ENCODE measurements at places on chromosomes 4 and X.

- DNase-seq = peak; percentile 88
These were observed 46.1 kb downstream of the TMEM150C start for GRCh38 chr4:82515705-82516104.

DNA sequence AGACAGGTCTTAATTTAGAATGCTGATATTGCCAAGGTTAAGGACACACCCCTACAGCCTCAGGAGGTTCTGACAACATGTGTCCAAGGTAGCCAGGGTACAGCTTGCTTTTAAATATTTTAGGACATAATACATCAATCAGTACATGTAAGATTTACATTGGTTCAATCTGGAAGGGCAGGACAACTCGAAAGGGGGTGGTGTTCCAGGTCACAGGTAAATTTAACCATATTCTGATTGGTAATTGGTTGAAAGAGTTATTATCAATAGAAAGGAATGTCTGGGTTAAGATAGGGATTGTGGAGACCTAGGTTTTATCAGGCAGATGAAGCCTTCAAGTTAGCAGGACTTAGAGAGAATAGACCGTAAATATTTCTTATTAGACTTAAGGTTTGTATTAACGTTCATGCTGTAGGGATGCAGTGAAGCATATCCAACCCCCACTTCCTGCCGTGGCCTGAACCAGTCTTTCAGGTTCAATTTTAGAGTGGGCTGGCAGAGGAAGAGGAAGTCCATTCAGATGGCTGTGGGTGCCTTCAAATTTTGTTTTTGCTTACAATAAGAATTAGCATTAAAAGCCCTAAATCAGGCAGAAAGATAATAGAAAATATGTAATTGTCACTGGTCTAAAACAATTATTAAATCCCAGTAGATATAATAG lies 136.5 kb upstream of the GALNTL6 start:
- DNase-seq = no peak

DNA sequence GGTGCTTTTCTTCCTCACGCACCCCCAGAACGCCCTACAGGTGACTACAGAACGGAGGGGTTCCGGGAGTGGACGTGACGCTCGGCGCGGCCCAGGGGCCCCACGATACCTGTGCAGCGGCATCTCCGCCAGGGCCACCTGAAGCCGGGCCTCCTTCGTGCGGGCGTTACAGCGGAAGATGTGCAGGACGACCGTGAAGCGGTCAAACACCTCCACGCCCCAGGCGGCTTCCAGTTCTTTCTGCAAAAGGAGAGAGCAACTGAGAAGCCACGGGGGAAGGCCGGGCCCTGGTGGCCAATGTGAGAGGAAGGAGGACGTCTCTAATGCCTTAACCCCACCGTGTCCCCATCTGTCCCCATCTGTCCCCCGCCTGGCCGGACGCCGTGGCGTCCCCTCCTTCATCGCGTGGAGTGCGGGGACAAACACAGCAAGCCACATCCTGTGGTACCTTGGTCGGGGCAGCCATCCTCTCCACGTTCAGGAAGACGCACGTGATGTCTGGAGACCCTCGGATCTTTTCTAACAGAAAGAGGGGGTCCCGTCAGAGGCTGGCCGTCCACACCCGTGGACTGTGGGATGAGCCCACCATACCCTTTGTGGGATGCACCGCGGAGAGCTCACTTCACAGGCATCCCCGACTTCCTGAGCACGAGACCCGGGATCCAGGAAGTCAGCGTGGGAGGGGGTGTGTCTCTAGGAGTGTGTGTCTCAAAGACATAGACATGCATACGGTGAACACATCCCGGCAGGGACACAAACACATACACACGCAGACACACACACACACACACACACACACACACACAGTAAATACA lies 3.6 kb downstream of the GTPBP6 start:
- DNase-seq = no peak

DNA sequence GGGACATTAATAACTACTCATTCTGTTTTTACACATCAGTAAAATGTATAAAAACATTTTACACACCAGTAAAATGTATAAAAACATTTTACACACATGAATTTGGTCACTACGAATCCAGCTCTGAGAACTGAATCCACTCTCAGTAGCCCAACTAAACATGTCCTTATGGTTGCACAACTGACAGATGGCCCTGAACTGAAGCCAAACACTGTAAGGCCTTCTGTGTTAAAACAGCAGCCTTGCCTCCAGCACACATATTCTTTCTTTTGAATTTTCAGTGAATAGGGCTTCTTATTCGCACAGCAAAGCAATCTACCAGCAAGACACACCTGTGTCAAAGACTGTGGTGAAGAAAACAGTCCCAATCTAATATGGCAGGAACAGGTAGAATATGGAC lies 169.9 kb upstream of the FMR1 start:
- no peak for DNase-seq

DNA sequence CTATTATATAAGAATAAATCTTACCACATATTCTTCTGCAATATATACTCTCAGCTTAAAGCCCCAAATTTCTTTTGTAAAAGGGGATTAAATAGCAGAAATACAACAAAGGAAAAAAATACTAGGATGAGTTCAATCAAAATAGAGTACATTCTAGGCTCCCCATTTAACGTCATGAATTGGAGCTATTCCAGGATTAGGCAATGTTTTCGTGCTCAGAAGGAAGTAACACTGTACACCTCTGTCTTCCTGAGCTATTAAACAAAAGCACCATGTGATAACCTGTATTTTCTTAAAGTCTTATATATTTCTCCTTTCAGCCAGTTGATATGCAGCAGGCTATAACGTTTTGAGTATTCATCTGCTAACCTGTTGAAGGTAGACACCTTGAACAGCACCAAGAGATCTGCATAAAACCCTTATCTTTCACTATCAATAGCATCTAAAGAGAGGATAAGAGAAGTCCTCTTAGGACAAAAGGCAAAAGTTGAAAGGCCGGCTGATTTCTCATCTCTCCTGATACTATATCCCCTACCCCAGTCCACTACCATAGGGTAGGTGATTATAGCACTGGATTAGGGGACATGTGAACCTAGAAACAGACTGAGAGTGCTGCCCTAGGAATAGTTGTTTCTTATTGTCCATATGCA lies 31.5 kb downstream of the TEC start:
- no peak for DNase-seq

DNA sequence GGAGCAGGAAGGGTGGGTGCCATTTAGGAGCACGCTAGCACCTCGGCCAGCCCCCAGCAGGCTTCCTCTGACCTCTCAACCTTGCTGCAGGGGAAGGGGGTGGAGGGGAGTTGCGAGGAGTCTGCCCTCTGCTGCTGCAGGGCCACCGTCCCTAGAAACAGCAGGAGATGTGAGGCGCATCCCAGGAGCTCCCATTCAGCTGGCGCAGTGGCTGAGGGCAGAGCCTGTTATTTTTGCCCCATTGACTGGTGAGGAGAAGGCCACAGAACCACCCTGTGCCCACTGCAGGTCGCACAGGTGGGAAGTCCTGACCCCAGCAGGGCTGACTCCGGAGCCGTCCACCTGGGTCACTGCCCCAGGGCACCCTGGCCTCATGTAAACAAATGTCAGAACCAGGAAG lies 8.0 kb downstream of the PDE6B start:
- DNase-seq = no peak

- no peak for DNase-seq
These were observed 8.0 kb downstream of the PPP3CA start for GRCh38 chr4:101339332-101339731.

DNA sequence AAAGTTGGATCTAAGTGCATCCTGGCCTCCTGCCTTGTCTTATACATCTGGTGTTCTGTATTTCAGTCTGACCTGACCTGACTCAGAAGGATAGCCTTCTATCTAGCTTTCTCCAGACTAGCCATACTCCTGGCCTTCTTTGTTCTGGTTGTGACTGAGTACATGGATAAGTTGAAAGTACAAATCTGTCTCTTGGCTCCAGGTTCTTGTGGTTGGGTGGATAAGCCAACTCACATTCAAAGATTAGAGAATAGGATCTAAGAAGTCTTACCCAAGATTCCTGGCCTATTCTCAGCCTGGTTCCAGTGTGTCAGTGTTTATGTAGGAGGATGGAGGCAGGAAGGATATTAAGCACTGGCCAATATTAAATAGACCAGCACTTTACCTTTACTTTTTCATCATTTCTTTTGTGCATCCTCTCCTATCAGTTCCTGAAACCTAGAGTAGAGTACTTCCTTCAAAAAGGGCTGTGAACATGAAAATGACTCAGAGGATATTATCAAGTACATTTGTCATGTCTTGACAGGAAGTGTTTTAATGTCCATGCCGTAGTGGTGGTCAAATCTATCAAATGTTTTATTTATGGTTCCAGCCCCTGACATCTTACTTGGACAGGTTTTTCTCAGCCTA lies 123.5 kb downstream of the IL15 start:
- DNase-seq = no peak

DNA sequence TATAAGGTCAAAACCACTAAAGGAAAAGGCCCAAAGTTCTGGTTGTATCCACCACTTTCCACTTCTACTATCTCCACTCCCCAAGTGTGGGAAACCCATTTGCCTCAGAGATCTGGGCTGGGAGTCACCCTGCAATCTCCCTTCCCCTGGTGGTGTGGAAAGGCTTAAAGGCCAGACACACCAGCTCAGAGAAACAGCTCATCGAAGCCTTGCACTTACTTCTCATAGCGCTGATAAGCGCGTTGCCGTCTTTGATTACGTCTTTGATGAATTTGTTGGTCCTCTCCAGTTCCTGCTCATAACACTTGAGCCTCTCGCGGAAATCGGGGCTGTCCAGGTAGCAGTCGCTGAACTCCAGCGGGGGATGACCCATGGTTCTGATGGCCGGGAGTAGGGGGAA lies 647 bp downstream of the OPHN1 start:
- no peak for DNase-seq

DNA sequence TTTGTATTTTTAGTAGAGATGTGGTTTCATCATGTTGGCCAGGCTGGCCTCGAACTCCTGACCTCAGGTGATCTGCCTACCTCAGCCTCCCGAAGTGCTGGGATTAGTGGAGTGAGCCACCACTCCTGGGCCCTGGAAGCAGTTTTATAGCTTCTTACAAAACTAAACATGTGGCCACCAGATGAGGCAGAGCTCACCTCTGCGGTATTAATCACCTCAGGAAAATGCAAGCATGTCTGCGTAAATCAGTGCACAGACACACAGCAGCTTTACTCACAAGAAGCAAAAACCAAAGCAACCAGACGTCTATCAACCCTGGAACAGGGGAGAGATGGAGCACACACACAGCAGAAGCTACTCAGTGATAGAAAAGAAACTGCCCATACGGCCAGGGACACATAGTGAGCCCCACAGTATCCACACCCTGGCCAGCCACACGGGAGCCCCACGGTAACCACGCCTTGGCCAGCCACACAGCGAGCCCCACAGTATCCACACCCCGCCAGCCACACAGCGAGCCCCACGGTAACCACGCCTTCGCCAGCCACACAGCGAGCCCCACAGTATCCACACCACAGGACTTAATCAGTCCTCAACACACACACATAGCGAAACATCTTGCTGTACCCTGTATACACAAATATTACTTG lies 30.2 kb downstream of the PPP2R3B start:
- DNase-seq = no peak

DNA sequence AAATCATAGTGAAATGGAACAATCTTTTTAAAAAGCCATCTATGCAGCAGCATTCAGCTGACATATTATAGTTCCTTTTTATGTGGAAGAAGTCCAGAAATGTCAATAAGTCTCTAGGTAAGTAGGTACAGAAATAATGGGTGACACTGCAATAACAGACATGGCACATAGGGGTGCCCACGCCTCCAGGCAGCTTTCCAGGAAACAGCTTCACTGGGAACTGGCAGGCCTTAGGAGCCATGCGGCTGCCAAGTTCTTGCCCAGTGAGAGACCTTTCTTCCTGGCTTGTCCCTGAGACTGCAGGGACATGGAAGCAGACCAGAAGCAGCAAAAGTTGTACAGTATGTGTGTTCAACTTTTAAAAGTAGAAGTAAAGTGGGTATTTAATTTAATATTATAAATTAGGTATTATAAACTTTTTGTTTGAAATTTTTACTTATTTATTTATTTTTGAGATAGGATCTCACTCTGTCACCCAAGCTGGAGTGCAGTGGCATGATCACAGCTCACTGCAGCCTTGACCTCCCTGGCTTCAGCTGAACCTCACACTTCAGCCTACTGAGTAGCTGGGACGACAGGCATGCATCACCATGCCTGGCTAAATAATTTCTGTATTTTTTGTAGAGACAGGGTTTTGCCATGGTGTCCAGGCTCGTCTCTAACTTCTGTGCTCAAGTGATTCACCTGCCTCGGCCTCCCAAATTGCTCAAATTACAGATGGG lies 12.1 kb upstream of the ETNPPL start:
- peak; percentile 10 for DNase-seq

DNA sequence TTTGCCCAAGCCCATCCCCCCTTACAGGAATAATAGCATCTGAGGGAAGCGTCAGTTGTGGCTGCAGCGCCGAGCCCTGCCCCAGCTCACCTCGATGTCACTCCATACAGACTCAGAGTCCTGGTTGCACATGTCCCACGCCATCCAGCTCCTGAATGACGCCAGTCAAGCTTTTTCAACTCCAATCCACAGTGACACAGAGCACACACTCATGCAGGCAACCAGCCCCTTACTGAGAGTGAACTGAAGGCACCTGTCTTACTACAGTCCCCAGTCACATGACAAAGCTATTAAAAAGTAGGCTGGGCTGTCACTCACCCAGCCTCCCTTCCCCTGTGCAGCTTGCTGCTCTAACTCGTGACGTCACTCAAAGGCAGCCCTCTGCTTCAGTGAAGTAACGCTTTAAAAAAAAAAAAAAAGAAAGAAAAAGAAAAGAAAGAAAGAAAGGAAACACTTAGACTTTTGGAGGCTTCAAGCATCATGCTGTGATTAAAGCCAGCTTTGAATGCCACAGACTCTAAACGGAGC lies at the start of gene PPARGC1A:
PPARGC1A (minus strand) TSS at position 234 of the 528 bp plus-strand sequence; CDS start at position 144, 90 bp downstream.
- DNase-seq = peak; percentile 54

GRCh38 chrX:131739823-131740222 lies 195.9 kb downstream of the OR13H1 start:
- no peak for DNase-seq

DNA sequence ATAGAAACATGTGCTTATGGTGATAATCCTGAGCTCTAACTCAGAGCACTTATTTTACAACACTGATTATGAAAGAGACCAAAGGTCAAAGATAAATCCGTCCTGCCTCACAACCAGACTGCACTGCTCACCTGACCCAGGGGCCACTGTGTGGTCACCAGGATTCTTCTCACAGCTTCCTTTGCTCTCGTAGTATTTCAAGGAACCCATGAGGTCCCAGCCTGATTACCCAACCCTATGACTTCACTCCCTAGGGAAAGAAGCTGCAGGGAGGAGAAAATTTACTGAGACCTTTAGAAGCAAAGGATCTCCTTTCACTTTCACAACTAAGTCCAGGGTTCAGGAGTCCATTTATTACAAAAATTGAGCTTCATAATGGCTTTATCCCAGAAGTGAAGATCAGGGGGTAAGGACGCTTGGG lies 9.6 kb downstream of the SLC25A5 start:
- no peak for DNase-seq

GRCh38 chr4:79046016-79046592 lies 106.9 kb upstream of the PAQR3 start:
- no peak for DNase-seq

GRCh38 chr4:187190390-187190789 lies 466.7 kb upstream of the FAT1 start:
- no peak for DNase-seq

GRCh38 chrX:131262200-131262599 lies 26.9 kb downstream of the IGSF1 start:
- DNase-seq = no peak

All from hippocampal formation (tissue), 2 donors.